ENCODE measurements at places on chromosomes 2 and 18.

GRCh38 chr2:239820836-239821693, 204.1 kb downstream of the NDUFA10 start:
- DNase-seq: no peak

DNA sequence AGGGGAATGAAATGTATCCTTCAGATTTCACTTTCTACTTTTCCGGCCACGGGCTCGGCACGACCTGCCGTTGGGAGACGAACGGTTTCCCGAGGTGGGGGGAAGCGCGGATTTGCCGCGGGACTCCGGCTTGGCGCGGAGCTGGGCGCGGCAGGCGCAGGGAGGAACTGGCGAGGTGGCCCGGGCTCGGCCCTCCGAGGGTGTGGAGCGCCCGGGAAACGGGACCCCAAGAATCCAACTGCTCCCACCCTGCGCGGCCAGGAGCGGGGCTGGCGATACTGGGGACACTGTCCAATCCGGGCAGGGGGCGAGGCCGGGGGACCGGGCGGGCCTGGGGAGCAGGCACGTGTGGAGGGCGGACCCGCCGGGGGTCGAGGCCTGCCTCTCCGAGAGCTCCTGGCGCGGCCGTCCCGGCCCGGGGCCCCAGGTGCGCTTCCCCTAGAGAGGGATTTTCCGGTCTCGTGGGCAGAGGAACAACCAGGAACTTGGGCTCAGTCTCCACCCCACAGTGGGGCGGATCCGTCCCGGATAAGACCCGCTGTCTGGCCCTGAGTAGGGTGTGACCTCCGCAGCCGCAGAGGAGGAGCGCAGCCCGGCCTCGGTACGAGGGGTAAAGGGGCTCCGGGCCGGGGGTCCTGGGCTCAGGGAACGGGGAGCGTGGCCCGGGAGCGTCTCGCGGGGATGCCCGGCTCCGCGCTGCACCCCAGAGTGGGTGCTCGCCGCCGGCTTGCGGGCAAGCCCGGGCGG, at the start of gene ANXA4:
TSS of gene ANXA4 (plus strand) at position 560 of the 747 bp plus-strand sequence. CDS start 39,432 bp downstream, outside the sequence.
- DNase-seq: peak; percentile 67

DNA sequence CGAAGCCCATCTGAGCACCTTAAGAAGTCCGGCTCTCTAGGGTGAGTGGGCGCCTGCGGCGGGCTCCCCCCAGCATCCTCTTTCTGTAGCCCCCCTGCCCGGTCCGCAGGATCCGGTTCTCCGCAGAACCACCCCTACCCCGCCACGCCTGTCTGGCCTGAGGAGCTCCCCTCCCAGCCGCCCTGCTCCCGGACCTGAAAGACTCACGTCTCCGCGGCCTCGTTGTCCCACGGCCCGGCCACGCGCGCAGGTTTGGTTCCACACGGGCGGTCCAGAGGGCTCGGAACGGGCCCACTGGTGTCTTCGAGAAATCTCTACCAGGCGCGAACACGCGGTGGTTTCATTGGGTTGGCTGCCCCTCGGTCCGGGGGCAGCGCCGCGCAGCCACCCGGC, 237 bp downstream of the SLC39A6 start:
- DNase-seq: no peak

DNA sequence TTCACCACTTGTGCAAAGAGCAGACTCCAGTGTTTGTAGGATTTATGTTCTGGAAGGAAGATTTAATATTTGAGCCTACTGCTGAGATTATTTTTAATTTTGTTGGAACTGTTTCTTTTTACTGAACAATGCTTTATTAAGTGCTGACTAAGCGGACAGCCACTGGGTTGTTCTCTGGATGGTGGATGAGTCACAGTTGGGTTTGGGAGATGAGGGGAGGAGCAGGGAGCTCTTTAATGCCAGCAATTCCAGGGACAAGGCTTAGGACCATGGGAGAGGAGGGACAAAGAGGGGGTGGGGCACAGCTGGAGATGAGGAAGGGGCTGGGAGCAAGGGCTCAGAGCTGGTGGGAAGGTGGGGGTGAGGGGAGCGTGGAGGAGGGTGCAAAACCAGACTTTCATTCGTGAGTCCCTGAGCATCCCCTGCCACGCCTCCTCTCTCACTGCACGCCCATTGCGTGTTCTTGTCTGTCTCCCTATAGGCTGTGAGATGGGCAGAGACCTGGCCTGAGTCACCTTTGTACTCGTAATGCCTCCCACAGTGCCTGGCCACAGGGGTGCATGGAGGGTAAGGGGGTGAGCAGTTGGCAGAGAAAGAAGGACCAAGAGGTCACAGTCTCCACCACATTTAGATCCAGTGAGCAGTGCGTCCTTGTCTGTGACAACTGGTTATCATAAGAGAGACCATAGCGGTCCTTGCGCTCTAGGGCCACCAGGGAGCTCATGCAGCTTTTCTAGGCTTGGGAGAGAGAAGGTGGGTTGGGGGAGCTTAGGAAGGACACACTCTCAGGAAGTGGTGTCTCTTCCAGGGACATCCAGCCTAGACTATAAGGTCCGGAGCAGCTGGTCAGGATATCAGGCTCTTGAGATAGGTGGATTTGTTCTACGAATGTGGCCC, 18.4 kb downstream of the SLC4A3 start:
- peak; percentile 90 for DNase-seq

- peak; percentile 79 for DNase-seq
Observed at GRCh38 chr2:36357847-36358659, 2.5 kb downstream of the CRIM1 start.

GRCh38 chr18:12816451-12816850, 67.6 kb downstream of the PTPN2 start:
- DNase-seq: no peak

DNA sequence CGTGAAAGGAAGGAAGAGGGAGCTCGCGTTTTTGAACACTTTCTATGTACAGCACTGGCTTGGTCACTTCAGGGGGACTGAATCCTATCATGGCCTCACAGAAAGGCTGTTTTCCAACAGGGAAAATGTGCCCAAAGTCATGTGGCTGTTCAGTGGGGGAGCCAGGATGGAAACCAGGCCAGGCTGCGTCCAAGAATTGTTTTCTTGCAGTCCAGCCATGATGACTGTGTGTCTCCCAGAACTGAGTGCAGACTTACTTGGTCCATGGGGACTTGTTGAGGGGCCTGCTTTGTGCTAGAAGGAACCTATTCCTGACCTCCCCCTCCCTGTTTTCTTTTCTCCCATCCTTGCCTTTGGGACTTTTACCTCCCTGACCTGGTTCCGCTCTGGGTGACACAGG, 46.9 kb downstream of the EMILIN2 start:
- DNase-seq: no peak

DNA sequence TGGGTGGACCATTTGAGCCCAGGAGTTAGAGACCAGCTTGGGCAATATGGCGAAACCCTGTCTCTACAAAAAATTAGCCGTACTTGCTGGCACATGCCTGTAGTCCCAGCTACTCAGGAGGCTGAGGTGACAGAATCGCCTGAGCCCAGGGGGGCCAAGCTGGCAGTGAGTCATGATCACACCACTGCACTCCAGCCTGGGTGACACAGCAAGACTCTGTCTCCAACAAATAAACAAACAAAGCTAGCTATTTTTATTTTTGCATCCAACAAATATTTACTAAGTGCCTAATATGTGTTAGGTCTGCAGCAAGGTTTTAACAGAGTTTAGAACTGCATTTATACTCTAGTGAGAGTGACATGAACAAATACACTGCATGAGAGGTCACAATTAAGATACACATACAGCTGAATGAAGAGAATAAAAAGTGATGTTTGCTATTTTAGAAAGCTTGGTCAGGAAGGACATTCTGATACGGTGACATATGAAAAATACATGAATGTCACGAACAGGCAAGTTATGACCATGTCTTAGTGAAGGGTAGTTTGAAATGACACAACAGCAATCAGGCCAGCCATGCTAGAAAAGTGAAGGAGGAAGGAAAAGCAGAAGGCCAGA, 83.2 kb upstream of the FRZB start:
- DNase-seq: no peak

GRCh38 chr18:79609841-79610281, 69.7 kb upstream of the CTDP1 start:
- no peak for DNase-seq

GRCh38 chr2:143903172-143903856, 616.6 kb downstream of the ZEB2 start:
- no peak for DNase-seq

GRCh38 chr18:23442958-23443357, 10.1 kb upstream of the RIOK3 start:
- no peak for DNase-seq

DNA sequence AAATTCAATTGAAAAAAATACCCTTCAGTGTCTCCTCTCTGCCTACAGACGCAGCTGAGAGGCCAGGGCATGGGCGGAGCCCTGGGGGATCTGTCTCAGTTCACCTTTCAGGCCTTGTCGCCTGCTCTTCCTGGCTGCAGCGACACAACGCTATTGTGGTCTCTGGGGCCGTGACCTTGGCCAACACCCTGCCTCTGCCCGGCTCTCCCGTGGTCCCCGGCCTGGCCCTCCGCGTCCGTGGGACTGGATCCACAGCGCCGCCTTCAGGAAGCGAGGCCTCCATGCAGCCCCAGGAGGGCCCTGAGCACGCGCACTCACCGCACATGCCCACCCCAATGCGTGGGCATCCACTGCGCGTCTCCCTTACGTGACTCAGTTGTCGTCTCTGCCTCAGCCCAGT, 81.1 kb downstream of the MRPS9 start:
- DNase-seq: no peak

GRCh38 chr2:238462782-238463396, 36.2 kb downstream of the ASB1 start:
- peak; percentile 57 for DNase-seq

DNA sequence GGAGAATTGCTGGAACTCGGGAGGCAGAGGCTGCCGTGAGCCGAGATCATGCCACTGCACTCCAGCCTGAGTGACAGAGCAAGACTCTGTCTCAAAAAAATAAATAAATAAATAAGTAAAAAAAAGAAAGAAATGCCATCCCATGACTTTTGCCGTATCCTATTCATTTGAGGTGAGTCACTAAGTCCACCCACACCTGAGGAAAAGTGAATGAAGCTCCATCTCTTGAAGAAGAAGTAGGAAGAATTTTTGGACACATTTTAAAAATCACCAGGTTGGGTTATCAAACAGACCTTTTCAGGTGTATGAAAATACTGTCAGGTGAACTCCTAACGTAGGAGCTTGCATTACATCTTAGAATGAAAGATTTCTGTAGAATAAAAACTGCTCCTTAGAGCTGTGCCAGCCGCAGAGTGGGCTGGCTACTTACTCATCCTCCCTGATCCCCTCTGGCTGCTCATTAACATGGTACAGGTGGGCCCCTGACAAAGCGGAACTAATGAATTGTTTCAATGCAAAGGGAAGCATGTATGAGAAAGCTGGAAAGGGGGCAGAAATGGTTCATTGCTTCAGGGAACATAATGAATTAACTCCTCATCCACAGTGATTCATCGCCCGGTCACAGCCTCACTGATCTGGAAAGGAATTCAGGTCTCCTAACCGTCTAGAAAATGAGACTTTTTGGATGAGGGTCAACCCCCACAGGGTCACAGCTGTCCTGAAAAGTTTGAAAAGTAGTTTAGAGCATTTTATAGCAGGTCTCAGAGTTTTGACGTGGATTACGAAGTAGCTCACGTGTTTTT, 191.4 kb downstream of the SPP2 start:
- DNase-seq: peak; percentile 88

GRCh38 chr2:66875941-66876462, 441.1 kb downstream of the MEIS1 start:
- no peak for DNase-seq

DNA sequence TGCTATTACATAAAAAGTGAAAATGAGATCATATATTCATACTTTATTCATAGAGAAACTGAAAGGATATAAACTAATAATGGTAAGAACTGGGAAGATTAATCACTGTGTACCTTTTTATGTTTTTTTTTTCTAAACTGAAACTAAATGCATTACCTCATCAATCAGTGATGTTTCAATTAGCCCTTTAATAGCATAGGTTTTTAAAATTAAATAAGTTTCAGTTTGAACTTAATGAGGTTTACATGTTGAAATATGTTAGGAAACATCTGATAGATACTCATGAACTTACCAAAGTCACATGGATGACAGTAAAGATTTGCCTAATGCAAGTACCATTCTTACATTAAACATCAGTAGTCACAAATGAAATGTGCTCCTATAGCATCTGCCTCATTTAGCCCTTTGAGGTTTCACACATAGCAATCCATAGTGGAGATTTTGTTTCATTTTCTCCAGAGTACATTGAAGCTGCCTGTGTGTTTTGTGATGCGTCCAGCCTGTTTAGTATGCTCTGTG, 8.9 kb downstream of the MAPRE2 start:
- no peak for DNase-seq

DNA sequence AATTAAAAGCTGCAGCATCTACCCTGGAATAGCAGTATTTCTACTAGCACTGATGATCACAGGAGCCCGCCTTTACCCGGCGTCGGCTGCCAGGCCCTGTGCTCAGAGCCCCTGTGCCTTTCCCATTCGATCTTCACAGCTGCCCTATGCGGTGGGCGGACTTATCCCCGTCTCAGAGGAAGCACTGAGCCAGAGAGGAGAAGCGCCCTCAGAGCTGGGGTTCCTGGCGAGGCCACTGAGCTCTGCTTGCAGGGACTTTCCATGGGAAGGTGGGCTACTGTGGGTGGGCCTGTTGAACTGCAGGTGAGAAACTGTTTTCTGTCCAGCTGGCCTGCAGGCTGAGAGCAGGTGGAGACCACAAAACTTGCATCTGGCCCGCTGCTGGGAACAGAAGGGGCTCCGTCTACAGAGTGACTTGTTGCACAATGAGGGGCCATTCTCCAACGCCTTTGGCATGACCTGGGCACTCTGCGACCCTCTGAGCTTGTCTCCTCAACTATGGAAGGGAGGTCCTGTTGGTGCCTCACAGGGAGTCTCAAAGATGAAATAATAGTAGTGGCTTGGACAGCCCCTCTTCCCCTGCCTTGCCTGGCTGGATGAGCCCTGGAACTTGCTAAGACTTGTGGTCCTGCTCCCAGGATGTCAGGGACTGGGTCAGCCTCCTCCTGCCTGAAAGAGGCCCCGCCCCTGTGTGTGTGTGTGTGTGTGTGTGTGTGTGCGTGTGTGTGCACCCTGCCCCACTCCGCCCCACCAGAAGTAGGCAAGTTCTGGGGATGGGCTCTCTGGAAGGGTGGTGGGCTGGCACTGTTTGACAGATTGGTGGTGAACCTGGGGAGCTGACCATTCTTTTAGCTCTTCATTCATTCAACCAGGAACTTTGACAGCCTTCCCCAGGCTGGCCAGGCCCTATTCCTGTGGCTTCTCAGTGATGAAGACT, 32.7 kb downstream of the GLI2 start:
- no peak for DNase-seq

GRCh38 chr2:854460-854859, 96.2 kb upstream of the SNTG2 start:
- no peak for DNase-seq

- DNase-seq: no peak
Observed at GRCh38 chr2:144082777-144083176, 437.1 kb downstream of the ZEB2 start.

DNA sequence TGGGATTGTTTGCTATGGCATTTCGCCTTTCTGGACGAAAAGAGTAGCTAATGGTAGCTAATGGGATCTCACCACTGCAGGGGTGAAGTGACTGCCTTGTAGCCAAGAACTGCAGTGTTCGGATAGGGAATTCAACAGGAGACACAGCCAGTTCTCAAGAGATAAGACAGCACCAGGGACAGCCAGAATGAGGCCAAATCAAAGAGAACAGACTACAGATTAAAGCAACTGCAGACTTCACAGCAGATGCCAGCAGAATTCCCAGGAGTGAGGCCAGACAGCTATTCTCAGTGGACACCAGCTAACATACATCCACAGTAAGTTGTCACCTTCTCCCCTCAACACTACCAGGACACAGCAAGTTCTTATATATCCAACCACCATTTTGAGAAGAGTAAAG, 124.0 kb downstream of the PLA2R1 start:
- no peak for DNase-seq

- no peak for DNase-seq
Observed at GRCh38 chr2:10923008-10923375, 11.3 kb downstream of the KCNF1 start.

- DNase-seq: no peak
Observed at GRCh38 chr18:58378411-58379379, 250.2 kb downstream of the ALPK2 start.

All from fibroblast of skin of abdomen (primary cell).